RWPE1 (cell line): ENCODE measurements at places on chromosomes 16 and 17.
A peak's percentile ranks its signal among the peaks of the same experiment; 100 is the strongest.

DNA sequence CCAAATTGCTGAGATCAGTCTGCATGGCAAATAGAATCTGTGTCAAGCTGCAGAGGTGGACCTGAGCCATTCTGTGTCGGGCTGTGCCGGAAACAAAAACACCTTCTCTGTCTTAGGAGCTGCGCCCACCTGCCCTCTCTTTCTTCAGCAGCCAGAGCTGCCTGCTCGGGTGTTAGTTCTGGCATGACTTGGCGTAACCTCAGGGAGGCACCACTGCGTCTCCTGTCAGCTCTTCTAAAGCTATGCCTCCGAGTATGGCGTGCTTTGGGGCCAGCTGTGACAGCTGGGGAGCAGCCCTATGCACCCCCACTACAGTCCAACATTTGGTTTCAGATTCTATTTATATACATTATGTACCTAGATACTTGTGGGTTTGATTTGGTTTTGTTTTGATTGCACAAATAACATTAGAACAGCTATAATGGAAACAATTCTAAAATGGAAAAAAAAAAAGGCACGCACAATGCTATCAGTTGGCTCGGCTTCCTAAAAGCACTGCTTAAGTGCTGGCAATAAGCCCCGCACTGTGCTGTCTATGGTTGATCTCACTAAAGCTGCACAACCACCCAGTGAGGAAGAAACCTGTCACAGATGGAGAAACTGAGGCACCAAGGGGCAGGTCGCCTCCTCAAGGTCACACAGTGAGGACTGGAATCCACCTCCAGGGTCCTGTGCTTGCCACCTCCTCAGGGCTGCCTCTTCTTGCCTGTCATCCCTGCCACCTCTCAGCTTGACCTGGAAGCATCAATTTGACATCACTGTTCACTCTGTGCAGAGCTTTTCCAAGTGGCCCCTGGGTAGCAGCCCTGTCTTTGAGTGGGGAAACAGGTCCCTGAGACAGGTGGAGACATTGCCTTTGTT lies 18.7 kb upstream of the ADGRG1 start:
- no peak for DNase-seq

DNA sequence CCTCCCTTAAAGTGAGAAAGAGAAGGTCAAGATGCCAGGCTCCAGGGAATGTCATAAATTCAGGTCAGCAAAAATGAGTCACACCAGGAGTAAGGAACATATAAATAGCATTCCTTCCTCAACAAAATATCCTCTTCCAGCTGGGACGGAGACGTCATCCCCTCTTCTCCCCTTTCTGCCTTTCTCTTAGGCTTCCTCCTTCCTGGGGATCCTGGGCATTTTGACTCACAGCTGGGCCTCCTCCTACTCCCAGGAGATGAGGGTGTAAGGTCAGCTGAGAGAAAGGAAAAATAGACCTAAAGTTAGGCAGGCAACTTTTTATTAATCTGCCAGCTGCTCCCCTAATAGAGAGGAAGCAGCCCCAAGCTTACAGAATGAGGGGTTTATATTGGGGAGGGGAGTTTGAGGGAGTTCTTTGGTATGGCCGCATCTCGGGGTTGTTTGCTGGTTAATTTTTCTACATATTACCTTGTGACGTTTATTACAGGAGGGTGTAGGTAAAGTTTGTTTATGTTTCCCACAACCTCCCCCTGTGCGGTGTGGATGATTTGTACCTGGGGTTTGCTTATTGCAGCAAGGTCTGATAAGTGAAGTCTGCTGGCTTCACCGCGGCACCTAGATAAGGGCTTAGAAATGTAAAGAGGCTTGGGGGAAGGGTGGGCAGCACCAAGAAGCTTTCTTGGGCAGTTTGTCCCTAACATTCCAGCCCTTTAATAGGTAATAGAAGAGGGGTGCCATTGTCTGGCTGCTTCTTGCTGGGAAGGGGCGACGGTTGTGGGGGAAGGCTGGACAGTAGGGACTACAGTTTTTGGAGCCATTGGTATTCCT lies 7.1 kb upstream of the ZNF747 start:
- no peak for DNase-seq

DNA sequence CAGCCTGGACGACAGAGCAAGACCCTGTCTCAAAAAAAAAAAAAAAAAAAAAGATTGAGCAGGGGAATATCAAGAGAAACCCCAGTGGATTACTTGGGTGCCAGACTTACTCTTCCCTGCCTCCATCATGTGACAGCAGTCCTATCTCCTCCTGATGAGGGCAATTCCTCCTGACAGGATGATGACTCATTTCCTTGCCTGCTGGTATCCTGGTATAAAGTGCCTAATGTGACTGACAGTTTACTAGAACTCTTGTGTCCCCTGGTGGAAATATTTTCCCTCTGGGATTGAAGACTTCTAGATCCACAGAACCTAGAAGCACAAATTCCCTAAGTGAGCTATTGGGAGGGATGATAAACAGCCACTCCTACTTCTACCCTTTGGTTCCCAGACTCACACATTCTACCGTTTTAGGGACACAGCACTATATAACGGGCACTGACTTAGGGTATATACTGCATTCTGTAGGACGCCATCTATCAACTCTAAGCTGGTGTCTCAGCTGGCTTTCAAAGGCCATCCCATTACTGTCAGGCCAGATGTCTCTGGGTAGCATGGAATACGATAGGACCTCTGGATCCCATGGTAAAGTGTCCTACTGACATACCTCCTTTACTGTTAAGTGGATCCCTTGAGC lies 114.6 kb upstream of the MED13 start:
- DNase-seq: peak; percentile 87

- DNase-seq: no peak
Observed at GRCh38 chr17:4597975-4598374, 13.6 kb downstream of the SMTNL2 start.

- DNase-seq: no peak
Observed at GRCh38 chr16:16025214-16025968, 76.0 kb downstream of the ABCC1 start.

DNA sequence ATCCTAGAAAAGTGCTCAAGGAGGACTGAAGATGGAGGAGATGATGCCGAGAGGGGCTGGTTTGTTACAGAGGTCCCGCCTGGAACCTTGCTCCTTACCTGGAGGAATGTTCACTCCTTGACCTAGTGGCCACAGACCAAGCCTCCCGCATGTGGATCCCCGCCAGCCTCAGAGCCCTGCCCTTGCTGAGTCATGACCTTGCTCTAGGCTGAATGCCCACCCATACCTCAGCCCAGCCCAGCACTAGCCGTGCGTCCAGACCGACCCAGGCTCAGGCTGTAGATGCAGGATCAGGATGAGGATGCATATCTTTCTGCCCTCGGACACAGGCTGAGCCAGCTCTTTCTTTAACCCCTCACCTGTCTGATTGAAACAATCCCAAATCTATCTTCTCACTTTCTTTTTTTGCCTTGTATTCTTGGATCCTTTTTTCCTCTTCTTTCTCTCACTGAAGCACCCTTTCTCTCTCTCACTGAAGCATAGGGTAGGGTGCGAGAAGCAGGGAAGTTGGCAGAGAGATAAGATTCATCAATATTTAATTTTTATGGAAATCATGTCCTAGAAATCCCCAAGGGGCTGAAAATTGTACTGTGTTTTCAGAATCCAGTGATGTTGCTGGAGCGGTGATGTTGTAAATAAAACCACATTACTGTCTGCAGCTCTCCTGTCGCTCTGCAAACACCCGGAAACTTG lies 34.9 kb downstream of the WSCD1 start:
- DNase-seq: no peak

DNA sequence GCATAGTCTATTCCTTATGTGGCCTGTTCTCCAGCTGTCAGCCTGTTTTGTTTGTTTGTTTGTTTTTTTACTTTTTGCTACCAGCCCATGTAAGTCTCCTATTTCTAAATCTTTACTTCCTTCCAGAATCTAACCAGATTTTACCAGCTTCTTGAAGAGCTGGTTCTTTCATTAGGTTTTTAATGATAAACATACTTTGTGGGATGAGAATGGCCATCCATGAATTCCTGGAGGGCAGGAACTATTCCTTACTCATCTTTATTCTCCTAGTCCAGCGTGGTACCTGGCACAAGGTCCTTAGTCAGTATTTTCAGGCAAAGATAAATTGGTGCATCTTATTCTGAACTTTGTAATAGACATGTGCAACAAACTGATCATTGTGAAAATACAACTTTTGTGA lies 17.3 kb downstream of the RSPRY1 start:
- no peak for DNase-seq

- no peak for DNase-seq
Observed at GRCh38 chr17:40648384-40648968, 858 bp upstream of the SMARCE1 start.

DNA sequence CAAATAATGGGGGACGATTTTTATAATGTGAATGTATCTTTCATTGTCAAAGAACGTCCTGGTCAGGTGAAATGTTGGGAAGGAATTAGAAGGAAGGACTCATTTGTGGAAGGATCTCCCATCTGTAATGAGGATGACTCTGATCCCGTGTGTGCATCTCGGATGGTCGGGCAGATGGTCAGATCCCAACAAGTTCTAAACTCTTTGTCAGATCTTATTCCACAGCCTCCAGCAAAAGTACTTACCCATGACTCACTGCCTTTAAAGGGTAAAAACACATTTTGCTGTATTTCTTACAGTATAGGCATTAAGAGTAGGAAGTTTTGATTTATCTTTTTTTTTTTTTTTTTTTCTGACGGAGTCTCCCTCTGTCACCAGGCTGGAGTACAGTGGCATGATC lies 539 bp upstream of the KRTAP4-8 start:
- DNase-seq: peak; percentile 23

DNA sequence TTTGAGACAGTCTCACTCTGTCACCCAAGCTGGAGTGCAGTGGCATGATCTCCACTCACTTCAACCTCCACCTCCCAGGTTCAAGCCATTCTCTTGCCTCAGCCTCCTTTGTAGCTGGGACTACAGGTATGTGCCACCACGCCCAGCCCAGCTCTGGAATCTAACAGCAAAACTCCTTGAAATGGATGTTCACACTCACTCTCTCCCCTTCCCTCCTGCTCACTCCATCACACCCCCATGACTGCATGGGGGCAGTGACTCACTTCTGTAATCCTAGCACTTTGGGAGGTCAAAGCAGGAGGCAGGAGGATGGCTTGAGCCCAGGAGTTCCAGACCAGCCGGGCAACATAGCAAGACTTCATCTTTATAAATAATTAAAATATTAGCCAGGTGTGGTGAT lies 11.1 kb upstream of the TFAP4 start:
- no peak for DNase-seq
